ENCODE measurements at places on chromosomes 13 and 19. TPM values are rescaled to one million over a fixed set of nuclear protein-coding genes. Genes with fewer than 3 reads are reported as not detected.

GRCh38 chr19:50639121-50640112 lies at the start of gene SYT3:
SYT3 (minus strand) TSS chr19:50639881; CDS start chr19:50637411, 2,470 bp downstream.
- DNase-seq = peak; percentile 27

The ARHGAP33 gene
- 0.72 TPM for total RNA-seq

DNA sequence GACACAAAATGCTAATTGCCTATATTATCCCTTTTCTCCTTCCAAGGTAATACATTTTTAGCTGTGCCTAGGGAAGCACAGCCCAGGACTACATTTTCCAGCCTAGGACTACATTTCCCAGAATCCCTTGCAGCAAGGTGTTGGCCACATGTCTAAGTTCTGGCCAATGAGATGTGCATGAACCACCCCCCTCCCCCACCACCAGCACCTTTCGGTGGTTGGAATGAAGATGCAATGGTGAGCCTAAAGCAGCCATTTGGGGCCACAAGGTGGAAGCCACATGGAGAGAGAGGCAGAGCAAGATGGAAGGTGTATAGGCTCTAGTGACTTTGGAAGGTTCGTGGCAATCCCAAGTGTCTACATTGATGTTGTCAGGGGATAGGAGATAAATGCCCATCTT lies 16.2 kb downstream of the UNC13A start:
- peak; percentile 37 for DNase-seq

DNA sequence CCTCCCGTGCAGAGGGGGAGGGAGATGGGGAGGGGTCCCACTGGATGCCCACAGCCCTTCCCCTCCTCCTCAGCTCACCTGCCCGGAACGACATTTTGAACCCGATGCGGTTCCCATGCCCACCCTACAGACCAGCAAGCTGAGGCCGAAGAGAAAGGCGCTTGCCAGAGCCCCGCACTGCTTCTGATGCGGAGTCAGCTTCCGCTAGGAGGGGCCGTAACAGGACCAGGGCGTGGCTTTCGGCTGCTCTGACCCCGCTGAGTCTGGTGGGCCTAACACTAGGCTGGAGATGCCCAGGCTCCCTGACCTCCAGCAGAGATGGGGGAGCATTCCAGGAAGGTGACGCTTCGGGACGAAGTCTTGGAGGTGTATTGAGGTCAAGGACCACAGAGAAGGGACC lies 6.7 kb downstream of the ONECUT3 start:
- DNase-seq = no peak

DNA sequence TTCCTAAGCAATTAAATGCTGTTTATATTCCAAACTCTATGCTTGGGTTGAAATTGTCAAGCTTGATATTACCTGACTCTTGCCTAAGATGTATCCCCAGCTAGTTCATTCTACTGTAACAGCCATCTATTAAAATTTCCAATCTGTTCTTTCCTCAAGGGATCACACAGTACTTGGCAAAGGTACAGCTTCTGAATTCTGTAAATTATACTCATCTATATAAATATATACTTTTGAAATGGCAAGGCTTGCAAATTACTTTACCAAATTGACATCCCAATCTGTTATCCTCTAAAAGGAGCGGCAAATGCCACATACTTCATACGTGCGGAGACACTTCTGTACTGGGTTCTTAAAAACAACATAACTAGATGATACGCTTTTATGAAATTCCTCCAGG lies 330.2 kb downstream of the DNAJC15 start:
- DNase-seq = no peak

Data from IMR-90 (cell line).